ENCODE measurements at places on chromosomes 5 and 9.

GRCh38 chr5:113201715-113202114 lies 225.1 kb downstream of the DCP2 start:
- no peak for DNase-seq

DNA sequence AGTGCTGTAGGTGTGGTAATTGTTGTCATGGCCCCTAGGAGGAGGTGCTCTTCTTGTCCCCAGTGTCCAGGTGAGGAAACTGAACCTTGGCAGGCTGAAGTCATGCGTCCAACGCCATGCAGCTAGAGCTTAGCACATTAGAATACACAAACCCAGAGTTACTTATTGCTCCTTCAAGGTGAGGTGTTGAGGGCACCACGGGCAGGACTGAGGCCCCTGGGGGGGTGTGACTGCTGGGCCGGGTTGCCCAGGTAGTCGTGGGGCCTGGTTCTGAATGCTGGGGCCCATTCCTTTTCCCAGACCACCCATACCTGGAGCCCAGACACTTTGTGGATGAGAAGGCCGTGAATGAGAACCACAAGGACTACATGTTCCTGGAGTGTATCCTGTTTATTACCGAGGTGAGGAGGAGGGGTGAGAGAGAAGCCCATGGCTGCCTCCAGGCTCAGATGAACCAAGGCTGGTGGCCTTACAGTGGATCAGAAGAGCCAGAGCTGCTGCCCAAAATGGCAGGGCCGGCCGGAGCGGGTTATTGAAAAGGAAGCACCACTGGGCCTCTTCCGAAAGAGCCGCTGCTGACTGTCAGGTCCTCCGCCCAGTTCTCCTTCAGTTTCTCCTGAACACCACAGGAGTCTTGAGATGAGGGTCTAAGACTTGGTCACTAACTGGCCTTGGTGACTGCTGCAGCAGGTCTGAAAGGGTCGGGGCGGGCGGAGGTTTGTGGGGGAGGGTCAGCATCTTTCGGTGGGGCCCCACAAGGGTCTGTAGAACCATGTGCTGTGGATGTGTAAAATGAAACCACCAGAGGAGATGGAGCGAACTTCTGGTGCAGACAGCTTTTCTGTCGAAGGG lies 26.3 kb downstream of the PTPA start:
- no peak for DNase-seq

DNA sequence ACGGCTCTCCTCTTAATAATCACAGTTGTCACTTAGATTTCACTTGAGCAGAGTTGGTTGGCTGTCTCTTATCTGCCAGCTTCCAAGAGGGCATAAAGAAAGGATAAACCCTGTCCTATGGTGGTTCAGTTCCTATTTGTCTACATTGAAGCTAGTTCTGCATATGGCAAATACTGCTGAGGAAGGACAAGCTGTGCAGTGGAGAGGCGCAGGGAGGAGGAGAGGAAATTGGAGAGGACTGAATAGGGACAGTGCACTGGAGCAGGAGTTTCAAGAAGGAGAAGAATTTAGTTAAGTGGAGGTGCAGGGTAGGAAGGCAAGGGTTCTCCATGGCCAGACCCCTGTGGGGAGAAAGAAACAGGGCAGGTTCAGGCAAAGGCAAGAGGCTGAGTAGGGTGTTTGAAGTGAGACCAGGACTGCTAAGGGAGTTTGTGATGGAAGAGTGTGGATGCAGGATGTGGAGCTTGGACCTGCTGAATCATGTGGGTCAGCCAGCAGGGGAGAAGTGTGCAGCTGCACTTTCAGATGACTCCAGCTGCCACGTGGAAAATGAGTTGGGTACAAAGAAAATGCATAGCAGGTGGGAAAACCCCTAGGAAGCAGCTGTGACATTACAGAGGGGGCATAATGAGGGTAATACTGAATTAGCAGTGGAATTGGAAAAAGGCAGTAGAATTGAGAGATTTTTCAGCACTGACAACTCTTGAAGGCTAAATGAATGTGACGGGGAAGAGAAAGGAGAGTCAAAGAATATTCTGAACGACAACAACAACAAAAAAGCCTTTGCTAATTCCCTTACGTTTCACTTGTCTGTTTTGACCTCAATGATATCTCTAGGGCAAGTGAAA lies 66.8 kb downstream of the MAMDC2 start:
- no peak for DNase-seq

GRCh38 chr5:143356855-143357583 lies 46.5 kb downstream of the NR3C1 start:
- DNase-seq: no peak

- no peak for DNase-seq
Measured at GRCh38 chr9:107810461-107810961, 320.9 kb upstream of the KLF4 start.

- no peak for DNase-seq
Measured at GRCh38 chr9:119332522-119332921, 36.7 kb downstream of the BRINP1 start.

- no peak for DNase-seq
Measured at GRCh38 chr5:135847976-135848375, 13.5 kb downstream of the SLC25A48 start.

DNA sequence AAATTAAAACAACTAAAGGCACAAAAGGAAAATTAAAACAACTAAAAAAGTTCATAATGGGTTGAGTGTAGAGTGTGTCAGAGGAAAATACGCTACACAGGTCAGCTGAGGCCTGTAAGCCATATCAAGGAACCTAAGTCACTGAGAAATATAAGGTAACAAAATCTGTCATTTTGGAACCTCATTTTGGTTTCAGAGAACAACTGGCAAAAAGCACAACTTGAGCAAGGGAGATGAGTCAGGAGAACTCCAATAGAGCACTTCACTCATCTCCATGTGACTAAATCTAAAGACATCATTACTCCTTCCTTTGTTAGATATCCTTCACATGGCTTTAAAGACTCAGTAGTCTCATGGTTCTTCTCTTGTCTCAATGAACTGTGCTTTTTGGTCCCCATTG lies 269.4 kb upstream of the POU5F2 start:
- no peak for DNase-seq

DNA sequence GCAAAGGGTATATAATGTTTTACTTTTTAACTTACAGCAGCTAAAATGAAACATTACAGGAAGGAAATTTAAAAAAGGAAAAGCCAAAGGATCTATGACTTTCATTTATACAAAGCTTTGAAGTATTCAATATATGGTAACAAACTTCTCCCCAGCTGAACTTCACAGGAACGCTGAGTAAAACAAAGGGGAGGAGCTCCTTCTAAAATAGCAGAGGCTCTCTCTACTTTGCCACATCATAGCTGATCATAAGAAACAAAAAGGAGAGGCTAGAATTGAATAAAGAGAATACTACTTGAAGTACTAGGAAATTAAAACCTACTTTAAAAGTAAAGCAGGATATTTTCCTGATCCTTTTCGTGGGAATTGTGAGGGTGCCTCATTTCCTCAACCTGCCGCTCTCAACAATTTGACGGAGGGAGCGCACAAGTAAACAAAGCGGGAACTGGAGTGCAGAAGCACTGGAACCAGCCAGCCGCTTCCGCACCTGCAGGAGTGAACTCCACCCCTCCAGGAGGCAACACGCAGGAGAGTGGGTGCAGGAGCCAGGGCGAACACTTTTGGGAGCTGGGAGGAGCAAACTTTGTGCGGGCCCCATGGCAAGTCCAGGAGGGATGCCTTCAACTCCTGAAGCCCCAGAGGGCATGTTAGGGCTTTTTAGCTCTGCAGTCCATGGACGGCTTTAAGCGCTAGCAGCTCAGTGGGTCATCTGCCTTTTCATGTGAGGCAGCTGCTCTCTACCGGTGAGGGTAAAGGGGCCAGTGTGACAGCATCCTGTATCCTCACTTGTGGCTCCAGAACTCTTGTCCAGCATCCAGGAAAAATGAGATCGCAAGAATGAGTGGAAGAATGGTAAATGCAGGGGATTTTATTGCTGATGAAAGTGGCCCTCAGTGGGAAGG lies 757.4 kb downstream of the PTPRD start:
- no peak for DNase-seq

DNA sequence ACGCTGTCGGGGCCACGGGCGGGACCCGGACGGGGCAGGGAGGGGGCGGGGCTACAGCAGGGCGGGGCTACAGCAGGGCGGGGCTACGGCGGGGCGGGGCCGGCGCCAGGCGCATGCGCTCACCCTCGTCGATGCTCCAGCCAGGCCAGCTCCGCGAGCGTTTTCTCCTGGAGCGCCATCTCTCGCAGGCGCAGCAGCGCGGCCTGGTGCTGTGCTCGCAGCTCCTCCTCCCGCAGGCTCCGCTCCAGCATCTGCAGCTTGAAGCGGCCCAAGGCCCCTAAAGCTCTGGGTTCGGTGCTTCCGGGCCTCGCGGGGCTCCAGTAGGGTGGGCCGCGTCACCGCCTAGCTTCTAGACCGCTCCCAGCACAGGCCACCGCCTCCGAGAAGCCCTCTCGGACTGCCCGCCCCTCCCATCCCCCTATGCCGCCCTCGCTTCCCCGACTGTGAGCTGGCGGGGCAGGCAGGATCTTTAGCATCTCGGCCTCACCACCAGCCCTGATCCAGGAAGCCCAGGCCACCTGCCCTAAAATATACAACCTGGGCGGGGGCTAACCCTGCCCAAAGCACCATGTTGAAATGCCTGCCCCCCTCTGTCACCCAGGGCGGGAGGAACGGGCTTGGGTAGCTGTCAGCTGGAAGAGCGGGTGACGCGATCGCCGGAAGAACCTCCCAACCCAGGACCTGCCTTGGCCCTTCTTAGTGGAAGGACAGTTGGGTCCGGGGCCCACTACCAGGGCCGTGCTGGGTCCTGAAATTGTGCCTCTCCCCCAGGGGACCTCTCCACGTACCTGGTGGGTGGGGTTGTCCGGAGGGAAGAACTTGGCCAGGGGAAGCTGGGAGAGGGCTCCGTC lies 21.9 kb upstream of the QSOX2 start:
- DNase-seq: peak; percentile 91

DNA sequence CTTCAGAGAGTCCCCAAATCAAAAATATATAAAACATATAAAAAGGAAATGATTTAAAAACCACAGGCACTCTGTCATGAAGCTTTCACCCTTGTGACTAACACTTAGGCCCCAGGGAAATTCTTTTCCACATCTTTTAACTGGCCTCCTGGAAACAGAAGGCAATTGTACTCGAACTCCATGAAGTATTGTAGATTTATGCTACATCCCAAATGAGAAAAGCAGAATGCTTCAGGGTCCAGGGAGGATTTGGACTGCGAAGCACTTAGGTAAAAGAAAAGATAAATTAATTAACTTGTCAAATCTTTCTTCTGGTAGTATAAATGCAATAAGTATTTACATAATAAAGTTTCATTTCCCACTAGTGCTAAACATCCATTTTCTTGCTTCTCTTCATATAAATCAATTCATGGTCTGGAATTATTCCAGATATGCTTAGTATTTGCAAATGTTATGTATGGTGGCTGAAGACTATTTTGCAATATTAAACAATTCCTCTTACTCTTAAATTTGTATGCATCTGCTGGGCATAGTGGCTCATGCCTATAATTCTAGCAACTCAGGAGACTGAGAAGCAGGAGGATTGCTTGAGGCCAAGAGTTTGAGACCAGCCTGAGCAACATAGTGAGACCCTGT lies 64.9 kb upstream of the ELL2 start:
- no peak for DNase-seq

DNA sequence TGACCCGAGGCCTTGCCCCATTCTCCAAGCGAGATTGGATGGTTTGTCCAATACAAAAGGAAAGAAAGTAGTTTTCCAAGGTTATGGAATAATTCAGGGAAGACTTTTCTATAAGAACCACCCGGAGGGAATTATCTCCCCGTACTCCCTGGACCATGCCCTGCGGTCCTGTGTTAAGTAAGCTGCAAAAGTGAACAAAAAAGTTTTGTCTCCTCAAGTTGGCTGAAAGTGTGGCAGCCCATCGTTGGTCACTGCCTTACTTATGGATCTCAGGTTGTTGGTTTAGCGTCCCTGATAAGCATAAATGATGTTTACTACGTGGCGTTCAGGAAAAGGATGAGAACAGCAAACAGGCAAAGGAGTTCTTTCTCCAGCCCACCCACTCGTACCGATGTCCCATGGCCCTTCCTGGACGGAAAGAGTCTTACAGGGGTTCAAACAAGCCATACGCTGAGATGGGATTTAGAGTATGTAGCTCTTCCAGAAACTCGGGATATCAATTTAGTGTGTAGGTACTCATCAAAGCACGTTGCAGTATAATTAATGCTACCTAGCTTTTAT lies 413 bp upstream of the AUH start:
- no peak for DNase-seq

DNA sequence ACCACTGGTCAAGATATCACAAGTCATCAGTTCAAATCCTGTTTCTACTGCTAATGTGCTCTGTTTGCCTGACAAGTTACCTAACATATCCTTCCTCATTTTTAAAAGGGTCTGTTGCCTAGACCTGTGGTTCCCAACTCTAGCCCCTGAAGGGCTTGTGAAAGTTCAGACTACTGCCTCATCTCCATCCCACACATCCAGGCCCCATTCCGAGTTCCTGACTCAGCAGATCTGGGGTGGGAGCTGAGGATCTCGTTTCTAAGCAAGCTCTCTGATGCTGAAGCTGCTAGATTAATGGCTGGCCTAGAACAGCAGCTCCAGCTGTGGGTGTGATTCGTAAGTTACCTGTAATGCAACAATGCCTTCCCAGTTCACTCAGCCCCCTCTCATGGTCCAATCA lies 32.5 kb downstream of the S1PR3 start:
- no peak for DNase-seq

DNA sequence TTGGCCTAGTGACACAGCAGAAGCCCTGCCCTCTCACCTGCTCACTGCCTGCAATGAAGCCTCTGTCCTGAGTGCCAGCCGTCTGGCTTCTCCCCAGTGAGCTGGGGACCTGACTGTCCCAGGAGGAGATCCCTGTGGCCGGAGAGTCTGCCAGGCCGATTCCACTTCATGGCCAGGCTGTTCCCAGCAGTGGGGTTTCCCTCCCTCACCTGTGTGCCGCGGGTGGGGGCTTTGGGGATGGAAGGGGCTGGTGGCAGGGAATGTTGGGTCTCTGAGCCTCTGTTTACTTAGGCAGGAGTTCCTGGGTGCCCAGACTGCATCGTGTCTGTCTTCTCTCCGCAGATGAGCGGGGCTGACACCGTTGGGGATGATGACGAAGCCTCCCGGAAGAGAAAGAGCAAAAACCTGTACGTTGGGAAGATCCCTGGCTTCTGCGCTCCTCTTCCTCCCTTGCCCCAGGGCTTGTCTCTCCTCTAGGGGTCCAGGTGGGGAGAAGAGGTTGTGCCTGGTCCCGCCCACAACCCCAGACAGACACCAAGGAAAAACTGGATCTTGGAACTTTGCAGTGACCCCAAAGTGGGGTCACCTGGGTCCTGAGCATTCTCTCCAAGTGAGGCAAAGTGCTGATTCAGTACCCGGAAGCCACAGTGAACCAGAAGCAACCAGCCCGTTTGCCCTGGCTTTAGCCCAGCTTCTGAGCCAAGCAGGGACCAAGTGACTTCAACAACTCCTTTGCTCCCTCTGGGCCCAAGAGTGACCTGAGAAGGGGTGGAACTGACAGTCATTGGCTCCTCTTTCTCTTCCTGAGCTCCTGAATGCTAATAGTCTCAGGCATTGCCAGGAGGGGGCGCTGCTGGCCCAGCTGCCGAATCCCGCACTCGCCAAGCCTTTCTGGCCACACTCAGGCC lies 127.7 kb downstream of the RGS3 start:
- DNase-seq: peak; percentile 40

Measured in cerebellum (tissue), 4 donors.